Airway epithelial cell (primary cell): ENCODE measurements at places on chromosomes 11 and 22. TPM values are rescaled to one million over a fixed set of nuclear protein-coding genes. Genes with fewer than 3 reads are reported as not detected.

FUT4 gene
- total RNA-seq, result 2.0 and 2.4 TPM in 2 replicates

LARGE2 gene
- total RNA-seq, result 25.0 and 27.2 TPM in 2 replicates

ANO9 gene
- total RNA-seq, result 10.5 and 18.0 TPM in 2 replicates

NEFH gene
- total RNA-seq, result 3.6 and 3.7 TPM in 2 replicates

PGA5 gene
- not detected in 2 replicates for total RNA-seq

UVRAG gene
- 7.5 and 8.6 TPM in 2 replicates for total RNA-seq

OR8H2 gene
- not detected in 2 replicates for total RNA-seq

UPB1 gene
- not detected in 2 replicates for total RNA-seq

EMID1 gene
- total RNA-seq, result 0.14 and 0.51 TPM in 2 replicates

ISX gene
- total RNA-seq, result not detected in 2 replicates

SYNGR1 gene
- total RNA-seq, result 6.4 and 6.5 TPM in 2 replicates

MS4A3 gene
- total RNA-seq, result not detected in 2 replicates

NPAS4 gene
- total RNA-seq, result not detected in 2 replicates

OR51E2 gene
- total RNA-seq, result not detected in 2 replicates

NXPE4 gene
- not detected in 2 replicates for total RNA-seq

CALCB gene
- not detected in 2 replicates for total RNA-seq

OR5B3 gene
- not detected in 2 replicates for total RNA-seq

TRPM5 gene
- not detected in 2 replicates for total RNA-seq

LZTR1 gene
- 19.7 and 22.5 TPM in 2 replicates for total RNA-seq

PRCP gene
- total RNA-seq, result 21.7 and 41.6 TPM in 2 replicates

SLC25A17 gene
- 12.4 and 20.1 TPM in 2 replicates for total RNA-seq

OR5P2 gene
- not detected in 2 replicates for total RNA-seq

DERL3 gene
- total RNA-seq, result 1.4 and 2.8 TPM in 2 replicates

TTC9C gene
- 10.0 and 17.7 TPM in 2 replicates for total RNA-seq

HTR3A gene
- total RNA-seq, result not detected in 2 replicates

SCGB1D2 gene
- total RNA-seq, result not detected in 2 replicates

DNAJB7 gene
- total RNA-seq, result not detected in 2 replicates

RIMBP3C gene
- total RNA-seq, result 0.14 TPM in 1 of 2 replicates, not detected in the other

OAF gene
- 25.7 and 26.0 TPM in 2 replicates for total RNA-seq

KCNQ1 gene
- 0.79 and 1.6 TPM in 2 replicates for total RNA-seq

SF3A1 gene
- total RNA-seq, result 32.5 and 47.7 TPM in 2 replicates

LSP1 gene
- total RNA-seq, result 0.23 and 1.1 TPM in 2 replicates

RASL10A gene
- total RNA-seq, result not detected in 2 replicates

CRYBA4 gene
- total RNA-seq, result not detected in 2 replicates
